ENCODE measurements at places on chromosomes 5 and 9.

GRCh38 chr5:28012538-28012937 lies 974.2 kb upstream of the CDH9 start:
- H3K36me3 ChIP-seq = no peaks in the 10 kb centered on the region
- no peak overlapping the region for H3K27ac ChIP-seq
- no peak for DNase-seq
- no peaks in the 10 kb centered on the region for H3K27me3 ChIP-seq
- H3K4me1 ChIP-seq = no peaks in the 10 kb centered on the region

GRCh38 chr9:13432904-13433303 lies 153.4 kb upstream of the MPDZ start:
- no peak overlapping the region for H3K27ac ChIP-seq
- H3K27me3 ChIP-seq = peaks cover 11% of the 10 kb centered on the region
- no peak overlapping the region for H3K4me3 ChIP-seq
- no peaks in the 10 kb centered on the region for H3K36me3 ChIP-seq
- H3K4me1 ChIP-seq = no peaks in the 10 kb centered on the region
- DNase-seq = no peak

DNA sequence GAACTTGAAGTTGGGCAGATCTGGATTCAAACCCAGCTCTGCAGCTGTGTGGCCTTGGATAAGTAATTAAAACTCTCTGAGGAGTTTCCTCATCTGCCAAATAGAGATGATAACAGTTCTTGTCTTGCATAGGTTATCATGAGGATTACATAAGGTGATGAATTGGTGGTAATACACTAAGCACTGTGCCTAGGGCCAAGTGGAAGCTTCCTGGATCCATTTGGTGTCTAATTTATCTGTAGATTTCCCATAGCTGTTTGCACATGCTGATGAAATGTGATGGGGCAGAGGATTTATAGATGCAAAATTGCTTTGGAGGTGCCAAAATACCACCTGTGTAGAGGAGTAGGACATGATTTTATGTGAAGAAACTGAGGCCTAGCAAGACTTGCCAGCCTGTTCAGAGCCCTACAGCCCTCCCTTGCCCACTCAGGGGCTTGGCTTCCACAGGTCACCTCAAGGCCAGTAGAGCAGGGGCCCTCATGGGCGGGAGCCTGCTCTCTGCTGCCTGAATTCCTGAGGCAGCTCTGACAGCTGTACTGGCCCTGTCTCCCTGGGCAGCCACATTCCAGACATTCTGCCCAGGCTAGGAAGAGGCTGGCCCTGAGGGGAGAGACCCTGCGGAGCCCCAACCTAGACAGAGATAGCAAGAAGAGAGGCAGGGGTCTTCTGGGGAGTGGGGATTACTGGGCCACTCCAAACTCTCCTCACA lies 5.9 kb upstream of the FAT2 start:
- no peak for DNase-seq
- no peaks in the 10 kb centered on the region for H3K36me3 ChIP-seq
- H3K27me3 ChIP-seq = peaks cover 25% of the 10 kb centered on the region
- no peak overlapping the region for H3K27ac ChIP-seq
- H3K4me1 ChIP-seq = peaks cover 6% of the 10 kb centered on the region

DNA sequence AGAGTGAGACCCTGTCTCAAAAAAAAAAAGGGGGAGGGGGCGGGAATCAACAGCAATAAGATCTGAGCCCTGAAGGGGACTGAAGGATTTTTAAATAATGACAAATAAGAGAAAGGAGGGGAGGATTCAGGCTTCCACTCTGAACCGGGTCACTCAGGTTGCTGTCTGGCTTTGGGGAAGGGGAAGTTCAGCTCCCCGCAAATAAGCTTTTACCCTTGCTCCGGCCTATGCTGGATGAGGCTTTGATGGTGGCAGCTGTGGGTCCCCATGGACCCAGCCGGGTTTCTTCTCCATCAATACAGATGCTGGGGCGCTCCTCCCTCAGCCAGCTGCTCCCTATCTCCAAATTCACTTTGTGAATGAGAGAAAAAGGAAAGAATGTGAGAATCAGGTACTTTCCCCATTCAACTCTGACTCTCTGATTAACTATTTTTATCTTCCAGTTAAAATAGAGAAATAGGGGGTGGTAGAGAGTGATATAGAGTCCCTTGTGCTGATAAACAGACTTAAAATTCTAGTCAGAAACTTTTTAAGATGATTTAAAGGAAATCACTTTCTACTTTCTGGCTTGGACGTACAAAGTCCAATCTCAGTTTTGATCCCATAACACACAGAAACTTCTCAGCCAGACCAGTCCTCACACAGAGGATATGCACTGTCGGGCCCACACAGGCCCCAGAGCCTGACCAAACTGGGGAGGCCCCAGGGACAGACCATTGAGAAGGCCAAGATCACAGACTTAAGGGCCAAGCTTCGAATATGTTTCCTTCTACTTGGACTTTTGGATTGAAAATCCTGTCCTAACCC lies 39.6 kb downstream of the C5orf15 start:
- peaks cover 16% of the 10 kb centered on the region for H3K4me1 ChIP-seq
- peaks cover 17% of the 10 kb centered on the region for H3K27me3 ChIP-seq
- no peak overlapping the region for H3K4me3 ChIP-seq
- no peaks in the 10 kb centered on the region for H3K36me3 ChIP-seq

DNA sequence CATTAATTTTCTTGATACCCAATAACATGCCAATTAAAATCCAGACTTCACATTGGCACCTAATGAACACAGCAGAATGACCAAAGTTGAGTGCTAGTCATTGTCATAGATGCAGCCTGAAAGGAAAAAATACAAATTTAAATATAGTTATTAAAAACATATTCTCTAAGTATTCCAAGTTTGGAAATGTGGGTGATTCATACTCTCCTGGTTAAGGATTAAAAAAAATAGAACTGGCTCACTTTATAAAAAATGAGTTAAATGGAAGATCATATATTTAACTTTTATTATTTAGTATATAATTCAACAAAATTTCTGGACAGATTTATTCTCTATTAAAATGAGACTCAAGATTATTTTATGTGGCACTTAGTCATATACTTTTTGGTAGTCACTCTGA lies 33.2 kb upstream of the RICTOR start:
- no peak for DNase-seq
- no peaks in the 10 kb centered on the region for H3K36me3 ChIP-seq
- no peak overlapping the region for H3K27ac ChIP-seq

GRCh38 chr9:87464992-87465378 lies 32.7 kb upstream of the DAPK1 start:
- H3K4me3 ChIP-seq = no peak overlapping the region
- no peaks in the 10 kb centered on the region for H3K4me1 ChIP-seq
- no peak overlapping the region for H3K27ac ChIP-seq
- H3K27me3 ChIP-seq = peaks cover 2% of the 10 kb centered on the region

- H3K27ac ChIP-seq = no peak overlapping the region
- H3K4me3 ChIP-seq = no peak overlapping the region
- no peak for DNase-seq
- H3K27me3 ChIP-seq = peaks cover 35% of the 10 kb centered on the region
- H3K4me1 ChIP-seq = 0 out of 2 replicates have a peak, but pooled peaks cover 5% of the 10 kb centered on the region
These were observed 20.8 kb downstream of the OBP2B start for GRCh38 chr9:133188006-133188842.

DNA sequence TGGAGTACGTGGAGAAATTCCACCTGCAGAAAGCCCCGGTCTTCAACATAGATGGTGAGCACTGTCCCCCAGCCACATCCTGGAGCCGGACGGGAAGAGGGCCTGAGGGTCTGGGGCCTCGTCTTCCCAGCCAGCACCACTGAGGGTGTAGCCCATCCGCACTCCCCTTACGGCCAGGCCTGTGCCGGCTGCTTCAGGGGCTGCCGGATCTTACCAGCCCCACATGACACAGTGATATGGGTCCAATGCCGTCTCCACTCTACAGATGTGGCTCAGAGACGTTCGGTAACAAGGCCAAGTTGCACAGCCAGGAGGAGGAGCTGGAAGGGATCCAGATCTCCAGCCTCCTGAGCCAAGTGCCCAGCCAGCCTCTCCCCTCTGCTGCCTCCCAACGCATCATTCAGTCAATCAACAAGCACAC lies 21.3 kb downstream of the GLT6D1 start:
- H3K27me3 ChIP-seq = peaks cover 12% of the 10 kb centered on the region
- H3K27ac ChIP-seq = no peak overlapping the region
- no peaks in the 10 kb centered on the region for H3K36me3 ChIP-seq
- DNase-seq = no peak

DNA sequence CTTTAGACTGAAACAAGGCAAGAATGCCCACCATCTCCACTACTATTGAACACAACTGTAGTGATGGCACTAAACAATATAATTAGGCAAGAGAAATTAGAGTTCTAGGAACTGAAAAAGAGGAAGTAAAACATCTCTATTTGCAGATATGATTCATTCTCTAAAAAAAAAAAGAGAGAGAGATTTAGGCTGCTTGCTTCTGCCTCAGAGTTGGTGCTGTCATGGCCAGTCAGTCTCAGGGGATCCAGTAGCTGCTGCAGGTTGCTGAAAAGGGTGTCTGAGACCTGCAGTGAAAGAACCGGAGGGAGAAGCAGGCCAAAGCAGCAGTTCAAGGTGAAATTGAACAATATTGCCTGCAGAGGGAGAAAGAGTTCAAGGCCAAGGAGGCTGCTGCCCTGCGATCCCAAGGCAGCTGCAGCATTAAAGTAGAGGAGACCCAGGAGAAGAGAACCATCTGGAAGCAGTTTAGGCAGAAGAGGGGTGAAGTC lies 72.5 kb downstream of the AP3B1 start:
- H3K27ac ChIP-seq = no peak overlapping the region
- H3K27me3 ChIP-seq = no peaks in the 10 kb centered on the region
- peaks cover 10% of the 10 kb centered on the region for H3K4me1 ChIP-seq
- peak; percentile 9 for DNase-seq
- H3K4me3 ChIP-seq = no peak overlapping the region
- peaks cover 36% of the 10 kb centered on the region for H3K36me3 ChIP-seq
